ENCODE measurements at places on chromosomes 13 and 19.

DNA sequence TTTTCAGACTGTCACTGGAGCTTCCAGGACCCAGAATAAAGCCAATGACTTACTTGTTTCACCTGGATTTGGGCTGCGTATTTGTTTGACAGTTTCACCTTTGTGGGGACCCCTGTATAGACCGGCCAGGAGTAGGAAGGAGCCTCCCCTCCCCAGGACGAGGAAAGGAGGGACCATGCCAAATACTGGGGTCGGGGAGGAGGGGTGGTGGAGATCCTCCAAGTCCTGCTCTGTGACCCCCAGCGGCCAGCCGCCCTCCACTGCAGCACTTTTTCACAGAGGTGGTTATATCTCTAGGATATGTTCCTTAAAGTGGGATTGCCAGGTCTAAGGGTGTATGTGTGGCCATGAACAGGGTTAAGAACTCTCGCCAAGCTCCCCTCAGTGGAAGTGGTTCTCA is 25.7 kb upstream of the ZNF492 start:
- peak; percentile 4 for DNase-seq

DNA sequence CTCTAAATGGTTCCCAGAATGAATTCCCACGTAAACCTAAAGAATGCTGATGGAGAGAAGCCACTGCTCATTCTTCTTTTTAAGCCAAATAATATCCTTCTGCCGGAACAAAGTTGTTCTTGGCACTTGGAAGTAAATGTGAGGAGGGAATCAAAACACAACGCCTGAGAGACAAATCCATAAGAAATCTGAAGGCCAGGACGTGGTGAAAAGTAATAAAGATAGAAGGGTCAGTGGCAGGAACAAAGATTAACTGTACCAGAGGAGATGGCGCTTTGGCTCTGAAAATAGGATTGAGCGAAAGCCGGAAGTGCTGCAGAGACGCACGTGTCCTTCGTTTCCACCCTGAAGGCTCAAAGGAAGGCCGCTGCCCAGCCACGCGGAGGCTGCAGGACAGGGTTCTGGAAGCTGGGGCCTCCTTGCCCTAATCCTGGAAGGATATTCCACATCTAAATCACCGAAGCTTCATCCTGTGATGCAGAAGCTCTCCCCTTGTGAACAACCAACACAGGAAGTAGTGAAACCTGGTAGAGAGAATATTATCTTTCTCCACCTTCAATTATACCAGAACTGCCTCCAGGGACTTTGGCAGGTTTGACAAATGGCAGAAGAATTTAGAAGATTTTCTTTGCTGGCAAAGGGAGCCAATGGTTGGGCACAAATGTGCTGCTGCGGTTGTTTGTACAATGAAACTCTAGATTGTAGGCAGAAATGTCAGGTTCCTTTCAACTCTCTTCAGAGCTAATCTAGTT is 214.6 kb upstream of the SERP2 start:
- DNase-seq = no peak

DNA sequence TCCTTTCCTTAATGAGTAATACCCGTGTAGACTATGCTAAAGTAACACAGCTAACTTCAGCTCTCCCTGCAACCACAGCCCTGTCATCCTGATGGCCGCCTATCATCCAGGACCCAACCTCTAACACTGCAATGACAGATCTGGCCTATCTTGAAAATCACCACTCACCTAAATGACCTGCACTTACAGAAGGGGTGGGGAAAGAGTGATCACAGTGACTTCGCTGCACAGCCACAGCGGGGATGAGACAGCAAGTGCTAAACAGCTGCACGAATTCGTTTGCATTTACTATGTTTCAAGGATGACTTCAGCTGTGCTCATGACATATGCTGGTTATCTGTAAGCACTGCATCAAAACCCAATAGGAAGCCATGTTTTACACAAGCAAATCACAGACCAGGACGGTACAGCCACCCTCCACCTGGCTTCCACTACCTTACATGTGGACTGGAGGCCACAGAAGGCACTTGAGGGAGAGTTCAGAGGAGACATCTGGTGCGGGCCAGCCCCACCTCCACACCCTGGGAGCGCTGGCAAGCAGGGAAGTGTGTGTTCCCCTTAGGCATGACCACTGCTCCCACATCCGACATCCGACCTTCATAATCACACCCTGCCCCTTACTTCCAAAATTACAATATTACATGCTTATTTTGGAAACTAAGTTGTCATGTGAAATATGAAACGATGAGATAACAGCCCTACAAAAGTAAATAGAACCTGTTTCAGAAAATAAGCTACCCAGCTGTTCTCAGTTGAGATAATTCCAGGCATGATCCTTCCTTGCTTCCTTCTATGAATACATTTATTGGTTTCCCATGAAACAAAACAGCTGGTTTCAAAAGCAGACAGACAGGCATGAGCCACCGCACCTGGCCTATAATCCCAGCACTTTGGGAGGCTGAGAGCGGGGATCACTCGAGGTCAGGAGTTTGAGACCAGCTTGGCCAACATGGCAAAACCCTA is 95.7 kb downstream of the STK24 start:
- no peak for DNase-seq

DNA sequence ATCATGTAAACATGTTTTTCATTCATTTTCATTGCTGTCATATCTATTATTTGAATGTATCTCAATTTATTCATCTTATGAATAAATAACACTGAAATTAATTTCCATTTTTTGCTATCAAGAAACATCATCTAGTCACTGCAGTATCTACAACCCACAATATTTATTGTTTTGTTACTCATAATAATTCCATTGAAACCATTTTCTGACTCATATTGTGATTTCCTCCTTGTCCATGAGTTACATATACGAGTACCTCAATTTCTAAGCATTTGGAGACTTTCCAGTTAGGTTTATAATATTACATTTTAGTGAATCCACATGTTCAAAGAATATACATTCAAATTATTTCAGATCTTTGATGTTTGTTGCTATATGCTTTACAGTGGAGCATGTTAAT is 1524.0 kb downstream of the SLITRK1 start:
- no peak for DNase-seq

DNA sequence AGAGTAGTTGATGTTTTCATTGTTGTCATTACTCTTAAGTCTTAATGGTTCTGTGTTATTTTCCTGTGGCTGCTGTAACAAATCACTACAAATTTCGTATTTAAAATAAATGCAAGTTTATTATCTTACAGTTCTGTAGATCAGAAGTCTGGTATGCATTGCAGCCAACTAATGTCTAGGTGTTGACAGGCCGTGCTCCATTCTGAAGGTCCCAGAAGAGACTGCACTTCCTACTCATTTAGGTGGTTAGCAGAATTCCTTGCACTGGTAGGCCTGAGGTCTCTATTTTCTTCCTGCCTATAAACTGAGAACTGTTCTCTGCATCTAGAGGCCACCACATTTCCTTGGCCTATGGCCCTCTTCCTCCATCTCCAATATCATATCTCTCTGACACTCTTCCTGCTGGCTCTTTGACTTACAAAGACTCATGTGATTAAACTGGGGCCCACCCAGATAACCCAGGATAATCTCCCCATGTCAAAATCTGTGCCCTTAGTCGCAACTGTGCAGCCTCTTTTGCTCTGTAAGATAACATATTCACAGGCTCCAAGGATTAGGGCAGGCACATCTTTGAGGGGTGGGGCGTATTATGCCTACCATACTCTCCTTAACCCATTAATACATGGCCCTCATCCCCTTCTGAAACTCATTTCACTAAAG is 468.4 kb downstream of the FOXO1 start:
- no peak for DNase-seq

DNA sequence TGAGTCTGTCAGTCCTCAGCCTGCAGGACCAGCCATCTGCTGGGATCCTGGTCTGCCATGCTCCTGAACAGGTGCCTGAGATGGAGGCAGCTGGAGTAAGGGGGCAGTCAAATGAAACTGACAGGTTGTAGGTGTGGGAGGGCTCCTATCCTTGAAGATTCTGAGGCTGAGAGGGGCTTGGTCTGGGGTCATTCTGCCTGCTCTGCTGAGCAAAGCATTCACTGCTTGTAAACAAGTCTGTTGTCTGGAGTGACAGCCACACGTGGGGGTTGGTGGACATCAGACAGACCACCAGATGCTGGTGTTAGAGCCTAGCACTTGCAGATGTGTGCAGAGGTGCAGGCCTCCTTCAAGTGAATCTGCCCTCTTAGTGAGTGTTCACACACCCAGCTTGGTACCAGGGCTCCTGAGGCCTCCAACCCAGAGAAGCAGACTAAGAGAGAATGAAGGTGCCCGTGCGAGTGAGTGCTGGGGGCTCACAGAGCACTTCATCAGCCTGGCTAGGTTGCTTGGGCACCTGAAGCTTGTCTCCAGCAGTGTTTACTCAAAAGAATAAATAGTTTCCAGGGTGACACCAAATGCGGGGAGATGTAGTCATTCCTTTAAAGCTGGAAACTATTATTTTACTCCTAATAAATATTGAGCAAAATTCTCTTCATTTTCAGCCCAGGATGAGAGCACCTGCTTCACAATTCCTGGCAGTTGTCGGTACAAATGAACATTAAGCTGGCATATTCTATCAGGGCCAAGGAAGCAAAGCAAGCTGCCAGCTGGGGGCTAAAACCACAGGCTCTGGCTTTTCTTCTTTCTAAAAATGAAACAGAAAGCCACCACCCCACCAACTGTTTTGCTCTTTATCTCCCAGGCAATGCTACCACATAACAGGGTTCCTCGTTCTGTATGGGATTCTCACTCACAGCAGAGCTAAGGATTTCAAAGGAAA is 82.3 kb downstream of the RNASEH2B start:
- DNase-seq = no peak

- no peak for DNase-seq
These were observed 47.5 kb downstream of the OXGR1 start for GRCh38 chr13:96946709-96947311.
